ENCODE measurements at places on chromosomes 5 and 9.
A peak's percentile ranks its signal among the peaks of the same experiment; 100 is the strongest.

DNA sequence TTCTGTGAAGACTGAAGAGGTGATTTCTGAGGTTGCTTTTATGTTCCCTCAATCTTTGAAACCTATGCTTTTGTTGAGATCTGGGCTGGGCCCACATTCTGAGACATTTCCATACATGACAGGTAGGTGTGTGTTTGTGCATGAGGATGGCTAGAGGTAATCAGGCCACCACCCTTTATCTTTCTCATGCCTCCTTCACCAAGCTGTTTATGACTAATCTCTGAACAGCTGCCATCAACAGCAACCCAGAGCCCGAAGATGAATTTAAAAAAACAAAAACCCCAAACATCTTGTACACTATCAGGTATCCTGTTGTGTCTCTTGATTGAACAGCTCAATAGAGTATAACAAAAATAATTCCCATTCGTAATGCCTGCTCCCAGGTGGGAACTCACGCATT is 12.6 kb upstream of the C5orf46 start:
- DNase-seq = no peak

DNA sequence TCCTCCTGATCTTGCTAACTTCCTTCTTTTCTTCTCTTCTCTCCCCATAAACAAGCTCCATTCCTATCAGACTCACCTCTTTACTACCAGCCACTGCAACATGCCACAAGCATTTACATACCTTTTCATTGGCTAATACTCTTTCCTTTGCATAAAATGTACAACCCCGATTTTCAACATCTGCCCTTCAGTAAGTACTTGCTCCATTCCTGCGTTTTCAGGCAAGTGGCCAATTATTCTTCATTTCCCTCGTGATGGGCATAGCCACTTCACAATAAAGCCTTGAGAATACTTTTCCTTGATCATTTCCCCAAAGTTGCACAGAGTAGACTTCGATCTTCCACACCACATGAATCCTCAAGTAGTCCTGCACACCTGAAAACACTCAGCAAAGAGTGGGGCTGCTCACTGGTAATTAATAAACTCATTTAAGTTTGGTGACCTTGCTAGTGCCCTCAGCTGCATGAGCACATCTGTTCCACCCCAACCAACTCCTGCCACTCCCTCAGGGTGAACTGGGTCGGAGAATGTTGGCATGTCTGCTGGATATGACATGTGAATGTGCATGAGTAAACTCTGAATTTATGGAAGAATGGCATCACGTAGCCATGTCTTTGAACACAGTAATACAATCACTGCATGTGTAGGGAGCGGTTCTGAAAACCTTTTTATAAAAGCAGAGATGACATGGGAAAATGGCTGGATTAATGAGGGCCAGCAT is 535.8 kb downstream of the SEMA5A start:
- no peak for DNase-seq

GRCh38 chr5:178382754-178383164 is 150.2 kb upstream of the PHYKPL start:
- DNase-seq = no peak

DNA sequence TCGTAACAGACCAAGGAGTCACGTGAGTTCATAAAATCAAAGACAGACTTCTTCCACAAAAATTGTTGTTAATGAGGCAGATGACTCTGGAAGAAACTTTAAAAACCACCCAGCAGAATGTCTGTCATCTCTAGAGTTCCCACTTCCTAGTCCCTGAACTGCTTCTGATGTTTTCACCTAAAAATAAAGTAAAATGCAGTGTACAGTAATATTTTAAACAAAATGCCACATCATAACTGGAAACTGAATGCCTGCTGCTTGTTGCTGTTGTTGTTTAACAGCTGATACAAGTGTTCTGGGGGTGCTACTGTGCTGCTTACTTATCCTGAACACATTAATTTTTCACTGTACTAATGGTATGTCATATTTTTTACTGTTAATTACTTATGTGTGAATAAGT is 577.2 kb downstream of the MTRR start:
- DNase-seq = no peak

GRCh38 chr5:131171276-131171810 is 599 bp downstream of the LYRM7 start:
- DNase-seq = no peak

DNA sequence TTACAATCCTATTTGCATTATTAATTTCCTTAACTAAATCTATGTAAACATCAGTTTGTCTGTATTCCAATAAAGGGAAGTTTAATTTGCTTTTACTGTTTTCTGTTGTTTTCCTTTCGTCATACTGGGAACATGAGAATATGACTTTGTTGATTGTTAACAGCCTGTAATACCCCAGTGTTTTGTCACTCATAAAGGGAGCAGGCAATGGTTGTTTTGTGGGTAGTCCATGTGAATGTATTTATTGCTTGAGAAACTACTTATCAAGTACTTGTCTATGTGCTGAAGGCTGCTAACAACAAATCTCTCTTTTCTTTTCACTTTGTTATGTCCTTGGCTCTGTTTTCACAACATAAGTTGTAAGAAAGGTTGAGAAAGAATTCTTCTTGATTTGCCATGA is 1070.2 kb upstream of the ACO1 start:
- no peak for DNase-seq

DNA sequence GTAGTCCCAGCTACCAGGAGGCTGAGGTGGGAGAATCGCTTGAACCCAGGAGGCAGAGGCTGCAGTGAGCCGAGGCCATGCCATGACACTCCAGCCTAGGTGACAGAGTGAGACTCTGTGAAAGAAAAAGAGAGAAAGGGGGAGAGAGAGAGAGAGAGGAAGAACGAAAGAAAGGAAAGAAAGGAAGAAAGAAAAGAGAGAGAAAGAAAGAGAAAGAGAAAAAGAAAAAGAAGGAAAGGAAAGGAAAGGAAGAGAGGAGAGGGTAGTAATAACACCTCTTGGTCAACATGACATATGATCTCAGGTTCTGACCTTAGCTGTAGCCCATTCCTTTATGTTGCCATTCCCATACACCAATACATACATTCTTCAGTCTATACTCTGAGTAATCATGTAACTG is 14.1 kb downstream of the FBXW11 start:
- no peak for DNase-seq

GRCh38 chr9:133916159-133916541 is 76.0 kb downstream of the VAV2 start:
- no peak for DNase-seq

- DNase-seq = no peak
These were observed 451.7 kb downstream of the AGTPBP1 start for GRCh38 chr9:85290019-85290418.

- no peak for DNase-seq
These were observed 445.0 kb upstream of the PIK3R1 start for GRCh38 chr5:67770431-67771025.

DNA sequence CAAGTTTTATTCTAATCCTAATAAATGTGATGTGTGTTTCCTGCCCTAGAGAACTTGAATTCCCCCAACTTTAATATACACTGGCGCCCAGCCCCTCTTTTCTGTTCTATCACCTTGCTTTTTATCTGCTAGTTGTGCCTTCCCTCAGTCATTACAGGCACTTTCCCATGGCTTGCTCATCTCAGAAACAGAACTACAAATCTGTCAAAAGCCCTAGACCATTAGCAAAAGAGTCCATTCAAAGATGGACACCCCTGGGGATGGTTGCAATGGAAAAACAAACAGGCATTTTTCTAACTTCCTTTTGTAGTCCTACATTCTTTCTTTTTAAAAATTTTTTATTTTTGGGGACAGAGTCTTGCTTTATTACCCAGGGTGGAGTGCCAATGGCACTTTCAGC is 48.2 kb downstream of the FRMD3 start:
- DNase-seq = no peak

- no peak for DNase-seq
These were observed 185.8 kb downstream of the DEPDC1B start for GRCh38 chr5:60514152-60514551.

GRCh38 chr9:101148344-101148743 is 119.8 kb downstream of the PLPPR1 start:
- no peak for DNase-seq

DNA sequence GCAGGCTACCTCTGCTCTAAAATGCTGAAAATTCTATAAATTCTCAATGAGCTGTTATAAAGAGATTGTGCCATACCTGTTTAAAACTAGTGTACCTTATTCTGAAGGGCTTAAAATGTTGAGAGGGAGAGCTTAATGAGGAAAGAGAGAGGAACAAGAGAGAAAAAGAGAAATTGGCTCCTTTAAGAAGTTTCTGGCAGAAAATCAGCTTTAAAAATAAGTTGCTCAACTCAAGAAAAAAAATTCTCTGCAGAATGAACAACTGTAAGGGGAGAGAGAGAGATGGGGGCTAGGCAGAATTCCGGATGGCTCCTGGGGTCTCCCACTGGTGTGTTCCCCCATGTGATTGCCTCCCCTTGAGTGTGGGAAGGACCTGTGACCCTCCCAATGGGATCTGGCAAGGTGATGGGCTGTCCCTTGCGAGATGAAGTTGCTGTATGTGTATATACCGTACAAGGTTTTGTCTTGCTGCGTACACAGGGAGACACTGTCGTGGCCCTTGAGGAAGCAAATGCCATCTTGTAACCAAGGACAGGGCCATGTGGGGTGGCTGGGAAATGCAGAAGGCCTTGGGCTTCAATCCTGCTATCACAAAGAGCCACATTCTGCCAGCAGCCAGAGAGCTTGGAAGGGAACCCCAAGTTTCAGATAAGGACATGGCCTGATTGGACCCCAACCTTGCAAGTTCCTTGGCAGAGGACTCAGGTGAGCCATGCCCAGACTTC is 64.3 kb upstream of the S1PR3 start:
- no peak for DNase-seq

GRCh38 chr5:133377736-133378135 is 234.6 kb downstream of the FSTL4 start:
- no peak for DNase-seq

GRCh38 chr5:59712836-59713497 is 180.6 kb downstream of the PDE4D start:
- DNase-seq = no peak

DNA sequence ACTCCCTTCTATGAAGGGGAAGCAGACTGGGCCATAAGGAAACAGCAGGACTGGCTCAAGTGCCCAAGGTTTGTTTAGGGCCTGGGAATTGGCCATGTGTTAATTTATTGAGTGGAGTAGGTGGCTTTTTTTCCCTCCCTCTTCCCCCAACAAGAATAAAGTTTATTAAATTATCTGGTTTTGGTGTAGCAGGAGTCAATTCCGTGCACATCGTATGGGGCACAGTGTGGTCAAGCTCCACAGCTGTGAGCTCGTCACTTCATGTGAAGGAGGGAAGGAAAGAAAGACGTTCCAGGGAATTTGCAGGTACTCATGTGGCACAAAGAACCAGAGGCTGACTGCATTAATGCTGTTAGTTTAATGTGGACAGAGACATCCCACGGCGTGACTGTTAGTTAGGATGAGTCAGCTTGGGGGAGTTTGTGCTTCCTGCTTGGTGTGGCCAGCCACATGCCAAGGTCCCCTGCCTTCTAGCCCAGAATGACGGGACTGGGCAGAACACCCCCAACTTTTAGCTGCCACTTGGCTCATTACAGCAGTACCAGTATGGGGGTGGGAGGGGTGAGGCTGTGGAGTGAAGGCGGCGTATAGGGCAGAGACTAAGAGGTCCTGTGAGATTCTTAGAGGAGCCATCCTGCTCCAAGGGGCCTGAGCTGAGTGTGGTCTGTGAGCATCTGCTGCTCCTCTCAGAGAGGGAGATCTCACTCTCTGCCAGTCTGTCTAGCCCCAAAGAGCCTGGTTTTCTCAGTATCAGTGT is 33.2 kb downstream of the CSF1R start:
- no peak for DNase-seq

DNA sequence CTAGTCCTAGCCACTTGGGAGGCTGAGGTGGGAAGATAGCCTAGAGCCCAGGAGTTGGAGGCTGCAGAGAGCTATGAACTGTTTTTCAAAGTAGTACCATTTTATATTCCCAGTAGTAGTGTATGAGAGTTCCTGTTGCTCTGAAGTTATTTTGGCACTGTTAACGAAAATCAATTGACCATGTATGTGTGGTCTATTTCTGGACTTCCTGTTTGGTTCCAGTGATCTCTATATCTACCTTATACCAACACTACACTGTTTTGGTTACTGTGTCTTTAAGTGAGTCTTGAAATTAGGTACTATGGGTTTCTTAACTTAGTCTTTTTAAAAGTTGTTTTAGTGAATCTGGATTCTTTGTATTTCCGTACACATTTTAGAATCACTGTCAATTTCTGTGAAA is 13.6 kb downstream of the SLF1 start:
- no peak for DNase-seq

- DNase-seq = peak; percentile 45
These were observed at the start of gene PCDHA2 for GRCh38 chr5:140794595-140795258. Gene PCDHA2 (plus strand): TSS chr5:140794852.

DNA sequence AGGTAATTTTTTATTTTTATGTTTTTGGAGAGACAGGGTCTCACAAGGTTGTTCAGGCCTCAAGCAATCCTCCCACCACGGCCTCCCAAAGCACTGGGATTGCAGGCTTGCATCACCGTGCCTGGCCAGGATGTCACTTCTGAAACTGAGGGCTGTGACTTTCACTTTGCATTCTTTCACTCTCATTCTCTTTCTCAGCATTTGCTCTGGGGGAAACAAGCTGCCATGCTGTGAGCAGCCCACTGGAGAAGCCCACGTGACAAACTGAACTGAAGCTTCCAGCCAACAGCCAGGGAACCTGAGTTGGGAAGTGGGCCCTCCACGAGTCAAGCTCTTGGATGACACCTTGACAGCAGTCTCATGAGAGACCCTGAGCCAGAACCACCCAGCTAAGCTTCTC is 109.4 kb downstream of the C5orf15 start:
- no peak for DNase-seq

- DNase-seq = no peak
These were observed 33.4 kb downstream of the SECISBP2 start for GRCh38 chr9:89351584-89352300.

DNA sequence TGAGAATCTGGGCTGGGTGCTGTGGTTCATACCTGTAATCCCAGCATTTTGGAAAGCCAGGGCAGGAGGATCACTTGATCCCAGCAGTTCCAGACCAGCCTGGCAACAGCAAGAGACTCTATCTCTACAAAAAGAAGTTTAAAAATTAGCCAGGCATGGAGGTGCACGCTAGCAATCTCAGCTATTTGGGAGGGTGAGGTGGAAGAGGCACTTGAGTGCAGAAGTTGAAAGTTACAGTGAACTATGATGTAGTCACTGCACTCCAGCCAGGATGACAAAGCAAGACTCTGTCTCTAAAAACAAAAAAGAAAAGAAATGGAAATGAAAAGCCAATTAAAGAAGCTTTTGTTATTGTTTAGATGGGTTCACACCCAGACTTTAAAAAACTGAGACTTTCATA is 131.6 kb upstream of the RASA1 start:
- no peak for DNase-seq

- DNase-seq = no peak
These were observed 42.2 kb upstream of the LCP2 start for GRCh38 chr5:170339780-170340167.

DNA sequence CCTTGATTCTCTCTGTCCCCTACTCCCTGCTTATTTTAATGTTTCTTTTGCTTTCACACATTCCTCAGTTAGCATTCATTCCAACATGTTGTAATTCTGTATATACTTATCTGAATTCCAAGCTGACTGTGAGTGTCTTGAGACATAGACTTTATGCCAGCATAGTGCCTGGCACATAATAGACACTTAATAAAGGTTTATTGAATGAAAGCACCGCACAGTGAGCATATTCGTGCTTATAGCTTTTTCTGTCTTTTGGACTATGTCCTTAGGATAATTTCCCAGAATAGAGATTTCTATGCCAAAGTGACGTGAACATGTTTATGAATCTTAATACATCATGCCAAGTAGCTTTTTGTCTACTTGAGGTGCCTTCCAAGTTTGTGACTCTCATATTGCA is 174.6 kb downstream of the CD180 start:
- no peak for DNase-seq

Measured in NCI-H187 treated with DMSO at 0.1 percent for 48 hours (cell line).